Stimulated activated CD8-positive, alpha-beta memory T cell treated with anti-CD3 and anti-CD28 coated beads, Interleukin-2, amount 100 ng/mL, for 1 hour (primary cell): ENCODE measurements at places on chromosomes 13 and 19.

GRCh38 chr13:73288596-73288995 is 229.8 kb downstream of the KLF5 start:
- no peak for DNase-seq

- DNase-seq, result no peak
Observed at GRCh38 chr13:112893570-112894422, 75.2 kb upstream of the MCF2L start.

GRCh38 chr19:24040621-24041020 is 46.4 kb upstream of the ZNF254 start:
- DNase-seq, result no peak

DNA sequence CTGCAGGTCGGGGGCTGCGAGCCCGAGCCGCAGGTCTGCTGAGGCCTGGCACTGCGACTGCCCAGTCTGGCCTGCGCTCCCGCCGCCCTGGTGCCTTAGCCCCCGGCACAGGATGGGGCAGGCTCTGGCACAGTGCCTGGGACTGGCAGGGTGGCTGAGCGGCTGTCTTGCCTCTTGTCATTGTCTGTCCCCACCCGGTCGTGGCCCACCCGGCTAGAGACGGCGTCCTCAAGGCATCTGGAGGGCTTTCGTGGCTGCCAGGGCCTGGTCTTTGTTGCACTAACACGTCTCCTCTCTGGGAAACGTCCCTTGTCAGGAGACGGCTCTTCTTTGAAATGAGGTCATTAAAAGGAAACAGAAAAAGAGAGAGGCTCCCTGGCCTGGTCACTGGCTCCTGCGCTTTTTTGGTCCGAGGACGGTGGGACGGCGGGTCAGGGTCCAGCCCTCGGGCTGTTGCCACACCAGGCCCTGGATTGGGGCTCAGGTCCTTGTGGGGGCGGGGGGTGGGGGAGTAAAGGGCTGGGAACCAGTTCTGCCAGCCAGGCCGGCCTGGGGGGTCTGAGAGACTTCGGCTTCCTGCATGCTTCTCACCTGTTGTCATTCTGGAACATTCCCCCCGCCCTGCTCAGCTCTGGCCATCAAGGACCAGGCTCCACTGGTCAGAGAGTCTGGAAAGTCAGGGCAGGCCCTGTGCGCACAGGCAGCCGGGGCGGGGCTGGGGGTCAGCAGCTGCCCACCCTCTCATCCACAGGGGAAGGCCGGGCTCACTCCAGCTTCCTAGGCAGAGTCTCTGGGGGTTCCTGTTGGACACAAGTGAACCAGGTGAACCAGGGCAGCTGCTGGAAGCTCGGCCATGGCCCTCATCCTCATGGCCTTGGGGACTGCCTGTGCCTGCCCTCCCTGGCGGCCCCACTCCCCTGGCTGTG is 6.2 kb upstream of the ZNF554 start:
- no peak for DNase-seq

DNA sequence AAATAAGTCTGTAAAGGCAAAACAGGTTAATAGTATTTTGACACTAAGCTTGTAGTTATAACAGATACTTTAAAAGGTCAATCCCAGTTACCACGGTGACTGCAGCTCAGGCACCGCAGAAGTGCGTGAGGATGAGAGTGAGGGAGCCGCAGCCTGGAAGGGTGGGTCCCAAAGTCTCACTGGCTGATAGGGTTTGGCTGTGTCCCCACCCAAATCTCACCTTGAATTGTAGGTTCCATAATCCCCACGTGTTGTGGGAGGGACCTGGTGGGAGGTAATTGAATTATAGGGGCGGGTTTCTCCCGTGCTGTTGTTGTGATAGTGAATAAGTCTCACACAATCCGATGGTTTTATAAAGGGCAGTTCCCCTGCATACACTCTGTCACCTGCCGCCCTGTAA is 40.0 kb upstream of the GAS6 start:
- DNase-seq, result no peak

DNA sequence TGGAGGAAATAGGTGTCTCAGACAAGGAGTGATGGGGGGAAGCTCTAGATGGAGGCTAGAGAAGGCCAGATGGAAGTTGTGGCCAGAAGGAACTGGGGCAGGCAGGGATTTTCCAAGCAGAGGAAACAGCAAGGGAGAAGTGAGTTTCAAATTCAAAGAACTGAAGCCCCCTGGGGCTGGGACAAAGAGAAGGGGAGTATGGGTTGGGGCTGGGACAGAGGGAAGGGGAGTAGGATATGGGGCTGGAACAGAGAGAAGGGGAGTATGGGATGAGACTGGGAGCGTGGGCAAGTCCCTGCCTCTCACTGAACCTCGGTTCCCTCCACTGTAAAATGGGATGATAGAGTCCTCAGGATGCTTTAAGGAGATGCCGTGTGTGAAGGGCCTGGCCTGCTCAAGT is 1.9 kb upstream of the GTF2F1 start:
- DNase-seq, result no peak

DNA sequence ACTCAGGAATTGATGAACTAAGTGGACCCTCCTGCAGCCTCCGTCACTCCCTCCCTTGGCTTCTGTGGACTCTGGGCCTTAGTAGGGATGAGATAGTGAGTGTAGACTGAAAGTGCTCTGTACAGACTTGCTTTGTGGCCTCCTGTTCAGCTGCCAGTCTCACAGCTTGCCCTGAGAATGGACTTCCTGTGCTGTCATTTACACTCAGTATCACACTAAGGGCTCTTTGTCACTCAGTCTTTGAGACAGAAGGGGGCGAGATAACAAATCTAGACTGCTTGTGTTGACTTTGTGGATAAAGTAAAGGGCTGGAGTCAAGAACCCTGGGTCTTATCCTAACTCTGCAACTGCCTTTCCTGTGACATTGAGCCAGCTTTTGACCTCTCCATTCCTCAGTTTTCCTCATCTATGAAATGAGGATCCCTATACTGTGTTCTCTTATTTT is 21.0 kb upstream of the SPRY2 start:
- DNase-seq, result no peak

DNA sequence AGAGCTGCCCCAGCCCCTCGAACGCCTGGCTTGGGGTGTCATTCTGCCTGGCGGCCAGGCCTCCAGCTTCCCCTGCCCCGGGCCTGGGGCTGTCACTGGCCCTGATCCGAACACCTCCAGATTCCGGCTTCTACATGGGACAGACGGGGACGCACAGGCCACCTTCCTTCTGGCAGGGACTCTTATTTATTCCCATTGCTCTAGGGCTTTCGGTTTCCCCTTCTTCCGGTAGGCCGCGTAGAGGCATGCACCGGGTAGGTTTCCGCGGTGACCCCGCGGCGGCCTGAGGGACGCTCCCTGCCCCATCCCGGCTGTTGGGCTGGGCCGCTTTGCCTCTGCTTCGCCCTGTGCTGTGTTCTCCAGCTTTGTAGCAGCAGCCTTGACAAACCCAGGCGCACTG is 28.2 kb downstream of the CERS1 start:
- no peak for DNase-seq

DNA sequence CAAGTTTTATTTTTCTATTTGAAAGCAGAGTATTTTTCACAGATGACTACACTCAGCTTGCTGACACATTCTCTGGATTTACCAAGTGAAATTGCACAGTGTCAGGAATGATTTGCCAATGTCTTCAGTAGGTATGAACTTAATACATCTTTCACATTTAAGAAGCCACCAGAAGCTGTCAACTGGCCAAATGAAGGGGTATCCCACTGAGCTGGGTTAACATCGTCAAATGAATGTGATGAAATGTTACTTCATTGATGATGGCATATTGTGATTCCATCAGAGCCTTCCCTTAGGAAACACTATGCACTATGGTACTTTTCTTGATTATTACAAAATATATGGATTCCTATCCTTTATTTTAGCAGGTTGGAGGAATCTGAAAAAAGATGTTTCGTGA is 592.3 kb downstream of the FGF9 start:
- no peak for DNase-seq

GRCh38 chr19:47601180-47601904 is 7.6 kb upstream of the BICRA start:
- no peak for DNase-seq

DNA sequence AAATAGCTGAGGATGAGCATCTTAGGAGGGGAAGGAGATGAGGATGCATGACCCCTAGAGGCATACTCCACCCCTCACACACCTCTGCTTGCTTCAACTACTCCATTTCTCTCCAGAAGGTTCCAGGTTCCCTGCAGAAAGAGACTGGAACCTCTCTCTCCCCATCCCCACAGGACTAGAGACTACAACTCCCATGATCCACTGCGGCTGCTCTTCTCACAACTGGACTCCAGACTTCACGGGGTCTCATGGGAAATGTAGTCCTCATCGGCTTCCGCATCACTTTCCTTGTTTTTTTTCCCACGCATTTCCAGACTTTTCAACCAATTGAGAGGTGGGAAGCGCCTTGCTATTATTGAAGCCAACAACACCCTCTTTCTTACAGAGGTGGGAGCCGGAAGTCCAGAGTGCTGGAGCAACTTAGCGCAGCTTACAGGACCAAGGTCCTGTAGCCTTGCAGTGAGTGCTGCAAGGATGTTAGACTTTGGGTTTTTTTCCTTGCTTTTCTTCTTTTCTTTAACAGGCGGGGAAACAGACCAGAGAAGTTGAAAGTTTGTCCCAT is 13.9 kb upstream of the CACNG6 start:
- DNase-seq, result peak; percentile 18

GRCh38 chr13:35876601-35877000 is 254.6 kb downstream of the DCLK1 start:
- no peak for DNase-seq

DNA sequence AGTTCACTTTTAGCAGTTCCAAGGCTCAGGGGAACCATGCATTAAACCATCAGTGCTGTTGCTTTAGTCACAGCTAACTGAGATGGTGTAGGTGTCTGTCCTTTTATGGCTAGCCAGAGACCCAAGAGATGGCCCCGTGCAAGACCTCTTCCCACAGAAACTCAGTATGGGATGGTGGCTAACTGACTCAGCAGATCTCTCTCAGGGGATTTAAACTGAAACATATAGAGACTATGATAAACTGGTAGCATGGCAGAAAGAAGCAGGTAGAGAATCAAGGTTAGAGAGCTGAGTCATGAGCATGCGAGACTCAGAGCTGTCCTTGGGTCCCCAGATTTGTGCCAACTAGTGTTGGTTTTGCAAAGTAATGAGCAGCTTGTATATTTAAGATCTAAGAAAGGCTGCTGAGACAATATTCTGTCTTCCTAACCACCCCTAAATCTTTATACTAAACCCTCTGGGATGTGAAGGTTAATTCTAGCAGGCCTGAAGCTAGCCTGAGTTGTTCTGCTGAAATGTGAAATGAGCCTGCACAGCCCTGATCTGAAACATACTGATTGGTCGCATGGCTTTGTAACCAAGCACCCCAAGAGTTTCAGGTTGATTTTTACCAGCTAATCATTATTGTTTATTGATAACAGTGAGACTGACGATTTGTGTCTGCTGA is 6.5 kb upstream of the SCEL start:
- DNase-seq, result no peak

GRCh38 chr13:29279356-29280254 is 315.9 kb downstream of the SLC7A1 start:
- DNase-seq, result no peak

- no peak for DNase-seq
Observed at GRCh38 chr13:43797869-43798268, 11.1 kb upstream of the ENOX1 start.

GRCh38 chr19:8641908-8642547 is 11.6 kb downstream of the NFILZ start:
- DNase-seq, result no peak

DNA sequence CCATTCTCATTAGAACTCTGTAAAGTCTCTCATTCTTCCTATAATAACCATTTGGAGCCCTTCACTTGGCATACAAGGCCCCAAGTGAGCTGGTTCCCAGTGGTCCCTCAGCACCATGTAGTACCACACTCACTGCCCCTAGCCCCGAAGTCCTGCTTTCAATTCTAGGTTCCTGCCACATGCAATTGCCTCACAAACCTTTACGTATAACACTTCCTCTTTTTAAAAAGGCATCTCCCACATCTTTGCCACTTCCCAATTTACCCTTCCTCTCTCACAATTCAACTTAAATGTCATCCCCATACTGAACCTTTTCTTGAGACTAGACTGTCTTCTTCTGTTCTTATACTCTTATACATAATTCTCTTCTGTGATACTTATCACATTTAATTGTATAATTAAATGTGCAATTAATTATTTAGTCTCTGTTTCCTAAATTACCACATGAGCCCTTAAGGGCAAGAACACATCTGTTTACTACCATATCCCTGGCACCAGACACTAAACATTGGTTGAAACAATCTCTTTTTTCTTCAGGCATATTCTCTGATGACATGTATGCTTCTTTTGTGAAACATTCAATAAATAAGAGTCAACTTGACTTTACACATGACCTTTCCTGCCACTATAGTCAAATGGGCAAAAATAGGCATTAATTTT is 304.0 kb downstream of the SPRY2 start:
- DNase-seq, result no peak

GRCh38 chr13:48161530-48162179 is 66.8 kb upstream of the MED4 start:
- no peak for DNase-seq

GRCh38 chr19:40192758-40193586 is 1.7 kb downstream of the MAP3K10 start:
- DNase-seq, result no peak

GRCh38 chr13:107534548-107534947 is 680.8 kb downstream of the LIG4 start:
- DNase-seq, result no peak

GRCh38 chr13:43686557-43686956 is 100.2 kb downstream of the ENOX1 start:
- DNase-seq, result no peak

- DNase-seq, result no peak
Observed at GRCh38 chr13:112928972-112929782, 39.8 kb upstream of the MCF2L start.

GRCh38 chr19:34734537-34735103 is 577 bp downstream of the ZNF181 start:
- DNase-seq, result peak; percentile 36

- no peak for DNase-seq
Observed at GRCh38 chr13:46633416-46633815, 80.4 kb downstream of the LRCH1 start.

GRCh38 chr13:41905600-41906254 is 55.2 kb downstream of the VWA8 start:
- no peak for DNase-seq

DNA sequence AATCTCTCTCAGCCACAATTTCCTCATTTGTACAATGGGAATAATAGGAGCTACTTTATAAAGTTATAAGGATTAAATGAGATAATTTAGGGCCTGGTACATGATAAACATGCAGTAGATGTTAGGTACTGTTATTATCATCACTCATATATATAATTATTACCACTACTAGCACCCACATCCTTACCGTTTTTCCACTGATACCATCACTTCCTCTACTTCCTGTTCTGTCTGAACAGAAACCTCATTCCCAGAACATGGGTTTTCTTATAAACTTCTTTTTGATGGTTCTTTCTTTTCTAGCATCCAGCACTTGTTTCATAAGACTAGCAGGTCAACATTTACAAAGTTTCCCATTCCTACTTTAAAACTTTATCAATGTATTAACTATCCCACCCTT is 6.3 kb downstream of the CDADC1 start:
- DNase-seq, result no peak

- DNase-seq, result no peak
Observed at GRCh38 chr13:45269204-45269603, 68.4 kb upstream of the KCTD4 start.

GRCh38 chr13:33785384-33785783 is 32.6 kb upstream of the RFC3 start:
- DNase-seq, result no peak
